ENCODE measurements at places on chromosomes 2 and 18. TPM values are rescaled to one million over a fixed set of nuclear protein-coding genes. Genes with fewer than 3 reads are reported as not detected.
A peak's percentile ranks its signal among the peaks of the same experiment; 100 is the strongest.

DNA sequence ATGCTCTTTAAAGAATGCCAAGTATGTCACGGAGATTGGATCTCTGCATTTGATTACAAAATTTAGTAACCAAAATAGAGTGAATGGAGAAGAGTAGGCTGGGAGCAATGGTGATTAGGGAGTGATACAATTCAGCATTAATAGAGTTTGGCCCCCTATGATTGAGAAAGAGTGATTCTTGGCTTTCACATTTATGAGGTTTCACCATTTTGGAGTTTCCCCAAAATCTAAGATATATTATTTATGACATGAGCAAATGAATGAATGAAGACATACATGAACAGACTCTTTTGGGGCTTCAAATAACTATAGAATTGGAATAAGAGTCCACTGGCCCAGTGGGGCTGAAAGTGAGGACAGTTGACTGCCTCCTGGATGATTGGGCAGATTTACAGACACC is 255.2 kb downstream of the LPIN1 start:
- no peaks in the 10 kb centered on the region for H3K36me3 ChIP-seq
- H3K4me1 ChIP-seq, result 0 out of 2 replicates have a peak, but pooled peaks cover 8% of the 10 kb centered on the region
- no peak overlapping the region for H3K4me3 ChIP-seq
- no peaks in the 10 kb centered on the region for H3K27me3 ChIP-seq

ANKRD36 gene
- 17.6 TPM for total RNA-seq

DNA sequence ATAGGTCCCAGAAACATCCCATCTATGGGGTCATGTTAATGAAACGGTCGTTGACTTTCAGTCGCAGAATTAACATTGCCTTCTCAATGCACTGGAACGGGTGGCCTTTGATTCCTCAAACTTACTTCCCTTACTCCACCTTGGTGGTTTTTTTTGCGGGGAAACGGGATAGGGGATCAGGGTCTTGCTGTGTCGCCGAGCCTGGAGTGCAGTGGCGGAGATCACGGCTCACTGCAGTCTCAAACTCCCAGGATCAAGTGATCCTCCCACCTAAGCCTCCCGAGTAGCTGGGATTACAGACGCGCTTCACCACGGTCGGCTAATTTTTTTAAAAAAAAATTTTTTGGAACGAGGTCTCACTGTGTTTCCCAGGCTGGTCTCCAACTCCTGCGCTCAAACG is 754 bp downstream of the ATG16L1 start:
- H3K4me3 ChIP-seq, result peak overlapping the region; percentile 55
- H3K27me3 ChIP-seq, result no peaks in the 10 kb centered on the region
- peak overlapping the region; percentile 94 for H3K27ac ChIP-seq
- DNase-seq, result no peak
- peaks cover 29% of the 10 kb centered on the region for H3K4me1 ChIP-seq
- H3K36me3 ChIP-seq, result peaks cover 10% of the 10 kb centered on the region

HOXD13 gene
- not detected for total RNA-seq

GRCh38 chr2:52072949-52073348 is 1041.0 kb upstream of the NRXN1 start:
- DNase-seq, result no peak
- H3K4me1 ChIP-seq, result no peaks in the 10 kb centered on the region
- no peaks in the 10 kb centered on the region for H3K36me3 ChIP-seq
- H3K4me3 ChIP-seq, result no peak overlapping the region
- H3K27ac ChIP-seq, result no peak overlapping the region

- H3K4me1 ChIP-seq, result no peaks in the 10 kb centered on the region
- H3K27ac ChIP-seq, result no peak overlapping the region
- DNase-seq, result no peak
- H3K4me3 ChIP-seq, result no peak overlapping the region
Observed at GRCh38 chr2:201715459-201715858, 17.0 kb upstream of the MPP4 start.

RTP5 gene
- total RNA-seq, result not detected

- no peak for DNase-seq
- no peak overlapping the region for H3K27ac ChIP-seq
- H3K36me3 ChIP-seq, result no peaks in the 10 kb centered on the region
- no peaks in the 10 kb centered on the region for H3K4me1 ChIP-seq
- H3K4me3 ChIP-seq, result no peak overlapping the region
- no peaks in the 10 kb centered on the region for H3K27me3 ChIP-seq
Observed at GRCh38 chr18:69659142-69659651, 258.5 kb downstream of the DOK6 start.

Data from Panc1 (cell line).